IPS DF 19.7 (cell line): ENCODE measurements at places on chromosomes 3 and 15.

DNA sequence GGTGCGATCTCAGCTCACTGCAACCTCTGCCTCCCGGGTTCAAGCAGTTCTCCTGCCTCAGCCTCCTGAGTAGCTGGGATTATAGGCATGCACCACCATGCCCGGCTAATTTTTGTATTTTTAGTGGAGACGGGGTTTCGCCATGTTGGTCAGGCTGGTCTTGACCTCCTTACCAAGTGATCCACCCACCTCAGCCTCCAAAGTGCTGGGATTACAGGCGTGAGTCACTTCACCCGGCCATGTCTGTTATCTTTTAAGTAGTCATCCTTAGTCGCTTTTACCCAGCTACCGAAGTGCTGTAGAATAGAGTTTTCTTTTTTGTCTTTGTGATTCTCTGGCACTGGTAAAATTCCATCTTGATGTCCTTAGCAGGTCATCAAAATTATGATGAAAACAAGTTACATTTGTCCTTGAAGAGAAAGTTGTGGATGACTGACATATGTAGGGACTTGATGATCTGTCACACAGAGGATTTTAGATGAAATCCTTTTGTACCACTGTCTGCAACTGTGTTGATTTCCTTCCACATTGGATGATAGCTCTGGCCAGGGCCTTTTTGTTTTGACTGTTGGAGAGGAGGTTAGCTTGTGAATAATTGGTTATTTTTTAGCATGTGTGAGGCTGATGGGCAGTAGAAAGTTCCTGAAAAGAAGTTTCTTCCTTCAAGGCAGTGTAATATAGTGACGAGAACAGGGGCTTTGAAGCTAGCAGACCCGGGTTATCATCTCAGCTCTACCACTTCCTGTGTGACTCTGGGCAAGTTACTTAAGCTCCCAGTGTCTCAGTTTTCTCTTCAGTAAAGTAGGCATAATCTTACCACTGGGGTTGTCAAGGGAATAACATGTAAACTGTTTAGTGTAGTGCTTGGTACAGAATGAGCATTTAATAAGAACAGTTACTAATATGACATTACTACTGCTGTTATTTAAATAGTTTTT is 18.8 kb downstream of the ATG7 start:
- no peak for DNase-seq

DNA sequence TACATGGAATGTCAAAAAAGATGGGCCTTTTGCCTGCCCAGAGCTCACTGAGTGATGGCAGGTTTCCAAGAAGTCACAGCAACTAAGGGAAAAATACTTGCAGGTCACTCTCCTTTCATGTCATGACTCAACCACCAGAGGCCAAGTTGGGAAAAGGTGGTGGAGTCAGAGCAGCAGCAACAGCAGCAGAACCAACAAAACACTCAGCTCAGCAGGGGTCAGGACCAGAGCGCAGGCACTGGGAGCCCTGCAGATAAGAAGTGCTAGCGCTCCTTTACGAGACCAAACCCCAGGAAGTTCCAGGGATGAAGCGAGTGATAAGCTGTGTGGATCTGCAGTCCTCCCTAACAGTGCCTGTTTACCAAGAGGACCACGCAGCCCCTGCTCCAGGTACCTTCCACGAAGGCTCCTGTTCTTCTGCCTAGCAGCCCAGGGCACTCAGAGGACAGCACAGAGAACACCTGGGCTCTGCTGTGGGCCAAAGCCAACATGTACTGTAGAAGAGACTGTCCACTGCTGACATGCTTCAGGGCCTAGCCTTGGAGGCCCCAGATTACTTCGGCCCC is 26.0 kb downstream of the POC1A start:
- no peak for DNase-seq

GRCh38 chr15:98714922-98715321 is 66.6 kb downstream of the IGF1R start:
- DNase-seq, result no peak

DNA sequence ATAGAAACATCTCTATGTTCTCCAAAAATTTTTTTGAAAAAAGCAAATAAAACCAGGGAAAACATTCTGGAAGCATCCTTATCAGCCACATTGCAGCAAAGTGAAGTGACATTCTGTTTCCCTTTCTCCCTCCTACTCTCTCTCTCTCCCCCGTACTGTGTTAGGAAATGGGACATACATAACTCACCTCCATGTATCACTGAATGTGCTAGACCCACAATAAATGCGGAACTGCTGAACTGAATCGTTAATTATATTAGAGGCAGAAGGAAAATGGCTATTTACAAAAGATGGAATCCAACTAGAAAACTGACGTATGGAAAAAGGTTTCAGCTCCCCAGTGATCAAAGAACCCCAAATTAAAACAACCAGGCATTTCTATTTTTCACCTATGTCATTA is 129.8 kb downstream of the MINAR1 start:
- DNase-seq, result no peak

DNA sequence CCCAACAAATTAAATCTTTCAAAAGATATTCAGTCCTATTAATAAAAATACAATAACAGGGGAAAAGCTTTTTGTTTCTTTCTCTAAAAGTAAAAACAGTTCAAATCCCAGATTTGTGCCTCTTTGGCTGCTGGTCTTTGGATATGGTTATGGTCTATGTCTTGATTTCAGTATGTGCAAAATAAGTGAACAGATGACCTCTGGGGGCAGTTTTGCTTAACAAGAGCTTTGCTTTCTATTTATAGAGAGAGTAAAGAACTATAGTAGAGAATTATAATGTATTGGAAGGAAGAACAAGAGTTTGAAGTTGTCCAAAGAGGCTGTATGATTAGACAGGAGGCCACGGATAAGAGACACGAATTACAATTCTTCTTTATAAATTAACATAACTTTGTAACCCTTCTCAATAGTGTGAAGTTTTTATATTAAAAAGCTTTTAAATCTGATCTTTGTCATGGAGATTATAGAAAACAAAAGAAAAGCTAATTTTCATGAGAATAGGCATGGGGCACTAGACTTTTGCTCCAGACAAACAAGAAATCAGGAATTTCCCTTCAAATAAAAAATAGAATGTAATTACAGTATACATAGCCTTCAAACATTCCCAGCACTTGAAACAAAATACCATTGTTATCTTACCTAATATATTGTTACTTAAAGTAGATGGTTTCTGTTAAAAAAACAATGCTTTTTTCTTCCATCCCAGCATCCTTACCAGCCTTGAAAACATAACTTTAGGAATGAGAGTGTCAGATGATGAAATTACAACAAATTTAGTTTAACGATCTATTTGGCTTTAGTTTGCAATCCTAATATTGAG is 432.7 kb upstream of the ARHGEF26 start:
- no peak for DNase-seq

GRCh38 chr3:145899241-145899640 is 261.7 kb downstream of the PLOD2 start:
- DNase-seq, result no peak

DNA sequence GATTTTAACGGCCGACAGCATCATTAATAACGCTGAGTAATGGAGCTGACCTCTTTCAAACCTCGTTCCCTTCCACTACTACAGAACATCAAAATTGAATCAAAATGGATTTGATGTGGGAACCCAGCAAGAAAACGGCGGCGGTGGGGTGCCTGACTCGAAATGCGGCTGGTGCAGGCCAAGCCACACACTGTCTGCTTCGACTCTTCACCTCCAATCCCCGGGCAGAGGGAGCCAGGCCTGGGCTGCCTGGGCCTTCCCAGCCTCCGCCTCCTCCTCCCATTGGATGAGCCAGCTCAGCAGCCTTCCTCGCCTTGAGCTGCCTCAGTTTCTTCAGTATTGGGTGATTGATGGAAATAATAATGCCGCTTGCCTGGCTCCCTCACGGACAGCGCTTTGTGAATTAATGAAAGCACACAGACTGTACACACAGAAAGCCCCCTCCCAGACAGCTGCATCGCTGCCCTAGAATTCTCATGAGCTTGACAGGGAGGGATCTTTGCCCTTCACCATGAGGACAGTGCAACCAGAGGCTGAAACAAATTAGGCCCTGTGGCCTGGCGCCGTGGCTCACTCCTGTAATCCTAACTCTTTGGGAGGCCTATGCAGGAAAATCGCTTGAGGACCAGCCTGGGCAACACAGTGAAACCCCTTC is 11.4 kb upstream of the MEGF11 start:
- DNase-seq, result no peak

GRCh38 chr3:25540273-25540672 is 112.2 kb downstream of the RARB start:
- DNase-seq, result no peak

DNA sequence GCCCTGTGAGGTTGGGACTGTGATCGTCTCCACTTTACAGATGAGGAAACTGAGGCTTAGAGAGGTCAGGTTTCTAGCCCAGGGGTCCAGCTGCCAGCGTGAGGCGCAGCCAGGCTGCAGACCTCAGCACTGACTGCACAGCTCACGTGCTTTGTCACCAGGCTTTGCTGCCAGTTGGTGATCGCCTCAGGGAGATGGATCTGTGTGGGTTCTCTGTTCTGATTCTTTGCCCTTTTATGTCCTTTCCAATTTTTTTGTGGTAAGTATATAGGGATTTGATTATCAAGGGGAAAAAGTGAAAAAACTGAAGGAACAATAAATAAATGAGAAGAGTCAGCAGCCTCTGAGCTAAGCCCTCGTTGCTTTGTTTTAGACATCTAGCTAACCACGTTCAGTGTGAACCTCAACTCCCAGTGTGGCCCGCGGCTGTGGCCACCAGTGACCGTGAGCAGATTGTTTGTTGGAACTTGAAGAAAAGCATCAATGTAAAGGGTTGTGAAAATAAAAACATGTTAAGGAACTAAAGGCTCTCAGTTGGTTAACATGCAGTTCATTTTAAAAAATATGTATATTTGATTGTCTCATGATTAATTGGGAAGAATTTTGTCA is 117.6 kb downstream of the PDE8A start:
- DNase-seq, result no peak

GRCh38 chr3:141432904-141433303 is 53.9 kb upstream of the RASA2 start:
- no peak for DNase-seq

DNA sequence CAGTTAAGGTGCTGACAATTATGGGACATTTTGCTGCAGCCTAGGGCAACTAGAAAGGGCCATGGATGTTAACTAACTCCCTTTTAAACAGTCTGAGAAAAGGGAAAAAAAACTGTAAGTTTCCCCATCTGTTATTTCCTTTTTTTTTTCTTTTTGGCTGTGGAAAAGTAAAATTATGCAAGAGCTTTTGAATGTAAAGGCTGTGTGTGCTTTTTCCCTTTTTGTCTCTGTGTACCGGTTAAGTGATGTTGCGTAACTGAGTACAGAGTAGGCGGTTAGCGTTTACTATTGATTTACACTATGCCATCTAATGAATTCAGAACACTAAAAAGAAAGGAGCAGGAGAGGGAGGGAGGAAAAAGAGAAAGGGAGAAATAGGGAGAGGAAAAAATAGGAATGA is 403.6 kb downstream of the TIGIT start:
- no peak for DNase-seq

- DNase-seq, result no peak
Observed at GRCh38 chr15:59741274-59741906, 52.3 kb upstream of the BNIP2 start.

GRCh38 chr3:54443561-54444161 is 321.3 kb downstream of the CACNA2D3 start:
- DNase-seq, result no peak

DNA sequence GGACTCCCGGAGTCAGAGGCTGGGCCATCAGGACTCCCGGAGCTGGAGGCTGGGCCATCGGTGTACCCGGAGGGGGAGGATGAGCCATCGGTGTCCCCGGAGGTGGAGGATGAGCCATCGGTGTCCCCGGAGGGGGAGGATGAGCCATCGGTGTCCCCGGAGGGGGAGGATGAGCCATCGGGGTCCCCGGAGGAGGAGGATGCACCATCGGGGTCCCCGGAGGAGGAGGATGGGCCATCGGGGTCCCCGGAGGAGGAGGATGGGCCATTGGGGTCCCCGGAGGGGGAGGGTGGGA is 719 bp downstream of the MAGEL2 start:
- DNase-seq, result no peak

DNA sequence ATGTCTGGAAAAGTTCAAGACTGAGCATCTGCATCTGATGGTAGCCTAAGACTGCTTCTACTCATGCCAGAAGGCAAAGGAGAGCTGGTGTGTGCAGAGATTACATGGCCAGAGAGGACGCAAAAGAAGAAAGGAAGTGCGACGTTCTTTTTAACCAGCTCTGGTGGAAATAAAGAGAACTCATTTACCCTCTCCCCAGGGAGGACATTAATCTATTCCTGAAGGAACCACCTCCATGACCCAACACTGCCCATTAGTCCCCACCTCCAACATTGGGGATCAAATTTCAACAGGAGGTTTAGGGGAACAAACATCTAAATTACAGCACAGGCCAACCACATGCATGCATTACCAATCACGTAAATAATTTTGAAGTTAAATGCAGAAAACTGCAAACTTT is 1.5 kb upstream of the NCK1 start:
- peak; percentile 50 for DNase-seq

DNA sequence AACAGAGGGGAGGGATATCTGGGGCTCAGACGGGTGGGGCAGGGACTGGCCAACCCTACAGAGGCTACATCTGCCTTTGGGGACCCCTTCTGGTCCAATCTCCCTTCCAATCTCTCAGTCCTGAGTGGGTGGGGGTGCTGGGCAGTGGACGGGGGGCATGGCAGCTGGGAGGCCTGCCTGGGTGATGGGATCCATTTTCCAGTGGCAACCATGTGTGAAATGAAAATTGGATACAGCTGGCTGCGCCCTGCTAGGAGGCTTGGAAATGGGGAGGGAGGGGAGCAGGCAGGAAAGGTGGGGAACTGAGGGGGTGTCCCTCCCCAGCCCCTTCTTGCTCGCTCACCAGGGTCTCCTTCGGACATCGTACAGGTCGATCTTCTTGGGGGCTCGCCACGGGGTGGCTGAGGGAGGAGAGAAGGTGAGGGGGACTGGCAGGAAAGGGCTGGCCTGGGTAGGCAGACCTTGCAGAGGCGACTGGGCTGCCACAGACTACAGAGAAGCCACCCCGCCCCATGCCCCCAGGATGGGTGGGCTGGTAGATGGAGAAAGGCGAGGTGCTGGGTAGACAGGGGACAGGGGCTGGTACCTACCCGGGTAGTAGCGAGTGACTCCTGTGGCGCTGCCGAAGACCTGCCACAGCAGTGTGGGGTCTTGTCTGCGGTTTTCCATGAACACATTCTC is 21.2 kb upstream of the TMEM115 start:
- no peak for DNase-seq

- no peak for DNase-seq
Observed at GRCh38 chr3:71355037-71355436, 228.5 kb downstream of the FOXP1 start.

- no peak for DNase-seq
Observed at GRCh38 chr15:68315495-68316031, 38.0 kb downstream of the FEM1B start.

GRCh38 chr15:74950078-74950908 is 6.3 kb downstream of the RPP25 start:
- peak; percentile 77 for DNase-seq
